CD4-positive, alpha-beta memory T cell (primary cell): ENCODE measurements at places on chromosomes 13 and 19. TPM values are rescaled to one million over a fixed set of nuclear protein-coding genes. Genes with fewer than 3 reads are reported as not detected.

DNA sequence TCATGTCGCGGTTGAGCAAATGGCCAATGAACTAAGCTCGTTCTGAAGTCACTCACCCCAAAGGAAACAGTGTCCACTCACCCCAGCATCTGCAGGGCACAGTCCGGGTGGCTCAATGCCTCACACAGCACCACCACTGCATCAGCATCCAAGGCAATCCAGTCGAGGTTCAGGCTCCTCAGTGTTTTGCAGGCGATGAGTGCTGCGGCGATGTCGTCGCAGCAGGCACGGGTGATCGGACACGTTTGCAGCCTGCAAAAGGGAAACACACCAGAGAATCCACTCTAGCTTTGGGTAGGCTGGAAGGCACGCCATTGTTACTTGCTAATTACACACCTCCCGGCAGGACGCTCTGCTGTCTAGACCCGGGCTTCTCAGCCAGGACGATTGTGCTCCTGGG lies 26.5 kb downstream of the NLRP9 start:
- no peak for DNase-seq
- H3K27ac ChIP-seq: no peak overlapping the region

- no peak overlapping the region for H3K4me3 ChIP-seq
- H3K36me3 ChIP-seq: no peaks in the 10 kb centered on the region
- H3K4me1 ChIP-seq: no peaks in the 10 kb centered on the region
- DNase-seq: no peak
Measured at GRCh38 chr13:106151056-106151699, 384.3 kb downstream of the EFNB2 start.

- H3K27ac ChIP-seq: no peak overlapping the region
- H3K27me3 ChIP-seq: no peaks in the 10 kb centered on the region
- peaks cover 13% of the 10 kb centered on the region for H3K36me3 ChIP-seq
- DNase-seq: no peak
- no peak overlapping the region for H3K4me3 ChIP-seq
Measured at GRCh38 chr19:1577929-1578618, 9.9 kb upstream of the MEX3D start.

- no peaks in the 10 kb centered on the region for H3K4me1 ChIP-seq
- H3K27me3 ChIP-seq: no peaks in the 10 kb centered on the region
Measured at GRCh38 chr13:24802074-24802473, 38.1 kb downstream of the RNF17 start.

DNA sequence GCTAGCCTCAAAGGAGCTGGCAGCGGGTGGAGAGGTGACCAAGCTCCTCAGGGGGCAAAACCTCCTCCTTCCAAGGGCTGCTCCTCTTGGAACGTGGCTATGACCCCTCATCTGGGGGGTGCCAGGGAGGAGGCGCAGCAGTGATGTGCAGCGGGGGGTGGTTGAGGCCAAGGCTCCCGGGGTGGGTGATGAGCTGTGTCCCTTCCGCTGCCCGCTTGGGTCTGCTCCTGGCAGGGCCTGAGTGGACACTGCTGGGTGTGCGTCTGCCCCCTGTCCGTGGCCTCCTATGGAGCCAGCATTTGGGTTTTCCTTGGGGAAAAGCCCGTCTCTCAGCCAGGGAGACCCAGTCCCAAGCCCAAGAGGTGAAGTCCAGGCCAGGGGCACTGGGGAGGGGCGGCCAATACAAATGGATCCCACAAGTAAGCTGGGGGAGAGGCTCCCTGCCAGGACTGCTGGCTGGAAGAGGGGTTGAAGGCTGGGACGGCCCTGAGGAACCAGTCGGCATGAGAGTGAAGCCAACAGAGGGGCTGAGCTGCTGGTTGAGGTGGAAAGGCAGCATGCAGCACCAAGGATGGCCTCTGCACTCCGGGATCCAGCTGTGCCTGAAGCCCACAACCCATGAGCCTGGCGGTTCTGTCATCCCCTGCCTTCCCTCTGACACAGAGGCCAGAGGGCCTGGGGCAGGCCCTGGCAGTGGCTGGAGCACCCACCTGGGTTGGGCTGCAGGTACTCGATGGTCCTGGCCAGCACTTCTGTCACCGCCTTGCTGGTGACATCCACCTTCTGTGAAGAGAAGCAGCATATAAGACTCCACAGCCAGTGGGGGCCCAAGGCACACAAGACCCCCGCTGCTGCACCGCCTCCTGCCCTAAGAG lies 22.7 kb downstream of the MPND start:
- peaks cover 21% of the 10 kb centered on the region for H3K36me3 ChIP-seq
- no peak overlapping the region for H3K4me3 ChIP-seq
- no peak overlapping the region for H3K27ac ChIP-seq
- H3K4me1 ChIP-seq: peaks cover 32% of the 10 kb centered on the region

DNA sequence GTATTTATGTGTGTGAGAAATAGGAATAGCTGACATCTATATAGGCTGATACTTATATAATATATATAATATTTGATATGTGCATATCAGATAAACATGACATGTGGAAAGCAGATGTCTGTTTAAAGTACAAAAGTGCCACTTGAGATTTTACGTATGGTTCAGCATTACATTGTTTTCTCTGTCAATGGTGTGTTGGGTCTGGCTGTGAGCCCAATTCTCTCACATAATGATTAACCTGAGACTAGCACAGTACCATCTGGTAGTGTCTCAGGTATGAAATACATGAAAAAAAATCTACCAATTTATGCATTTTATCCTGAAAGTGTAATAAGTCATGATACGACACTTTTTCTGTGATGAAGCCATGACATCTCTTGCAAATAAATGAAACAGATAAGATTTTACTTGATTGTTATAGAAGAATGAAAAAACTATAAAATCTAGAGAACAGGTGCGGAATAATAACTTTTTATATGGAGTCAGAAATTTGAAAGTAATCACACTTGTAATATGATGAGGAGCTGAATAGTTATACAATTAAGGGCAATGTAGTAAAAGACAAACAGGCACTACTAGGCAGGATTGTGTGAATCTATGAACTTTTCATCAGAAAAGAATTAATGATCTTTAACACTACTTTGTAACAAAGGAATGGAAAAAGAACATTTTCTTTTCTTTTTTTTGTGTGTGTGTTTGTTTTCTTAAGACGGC lies 1405.0 kb downstream of the OLFM4 start:
- H3K4me1 ChIP-seq: no peaks in the 10 kb centered on the region
- no peak overlapping the region for H3K27ac ChIP-seq
- no peak for DNase-seq
- no peak overlapping the region for H3K4me3 ChIP-seq
- H3K36me3 ChIP-seq: no peaks in the 10 kb centered on the region

- peaks cover 29% of the 10 kb centered on the region for H3K4me1 ChIP-seq
- no peaks in the 10 kb centered on the region for H3K27me3 ChIP-seq
- no peak overlapping the region for H3K4me3 ChIP-seq
- H3K27ac ChIP-seq: no peak overlapping the region
- DNase-seq: no peak
- H3K36me3 ChIP-seq: no peaks in the 10 kb centered on the region
Measured at GRCh38 chr19:17086834-17087233, 11.3 kb downstream of the MYO9B start.

DNA sequence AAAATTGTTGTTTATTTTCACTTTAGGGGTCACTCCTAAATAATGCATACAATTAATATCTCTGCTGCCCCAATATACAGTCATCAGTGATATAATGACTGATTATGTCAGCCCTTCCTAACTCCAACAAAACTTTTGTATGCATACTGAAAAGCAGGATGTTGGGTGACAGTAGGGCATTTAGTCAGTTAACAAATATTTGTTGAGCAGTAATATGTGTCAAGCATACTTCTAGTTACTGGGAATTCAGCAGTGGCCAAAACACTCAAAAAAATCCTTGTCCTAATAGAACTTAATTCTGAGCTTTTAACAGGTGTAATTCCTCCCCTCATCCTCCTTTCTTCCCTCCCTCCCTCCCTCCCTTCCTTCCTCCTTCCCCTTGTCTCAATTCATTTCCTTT lies 560.7 kb upstream of the KLHL1 start:
- no peak overlapping the region for H3K27ac ChIP-seq
- H3K36me3 ChIP-seq: no peaks in the 10 kb centered on the region
- no peaks in the 10 kb centered on the region for H3K4me1 ChIP-seq
- DNase-seq: no peak

GRCh38 chr19:45601524-45602374 lies at the start of gene GPR4:
Gene GPR4, minus strand, starts transcription at chr19:45602212. Its CDS starts 10,346 bp downstream, at chr19:45591866.
- DNase-seq: no peak
- no peak within 1 kb of the TSS for H3K4me3 ChIP-seq
- H3K27me3 ChIP-seq: peaks cover 51% of the 10 kb centered on the region
- peaks cover 11% of the 10 kb centered on the region for H3K4me1 ChIP-seq
- no peaks in the 10 kb centered on the region for H3K36me3 ChIP-seq

GRCh38 chr13:42056583-42056982 lies 8.1 kb downstream of the DGKH start:
- no peak for DNase-seq
- H3K27me3 ChIP-seq: no peaks in the 10 kb centered on the region
- no peak overlapping the region for H3K4me3 ChIP-seq
- no peaks in the 10 kb centered on the region for H3K36me3 ChIP-seq
- no peak overlapping the region for H3K27ac ChIP-seq

MLNR gene
- not detected for polyA plus RNA-seq

FLT1 gene
- 0.15 TPM for polyA plus RNA-seq

PRR22 gene
- not detected for polyA plus RNA-seq

FBXO17 gene
- not detected for polyA plus RNA-seq

PRRG2 gene
- not detected for polyA plus RNA-seq

APOE gene
- not detected for polyA plus RNA-seq

GFY gene
- not detected for polyA plus RNA-seq

B3GLCT gene
- 10.2 TPM for polyA plus RNA-seq
